T-helper 17 cell (primary cell): ENCODE measurements at places on chromosomes 6 and 20.

DNA sequence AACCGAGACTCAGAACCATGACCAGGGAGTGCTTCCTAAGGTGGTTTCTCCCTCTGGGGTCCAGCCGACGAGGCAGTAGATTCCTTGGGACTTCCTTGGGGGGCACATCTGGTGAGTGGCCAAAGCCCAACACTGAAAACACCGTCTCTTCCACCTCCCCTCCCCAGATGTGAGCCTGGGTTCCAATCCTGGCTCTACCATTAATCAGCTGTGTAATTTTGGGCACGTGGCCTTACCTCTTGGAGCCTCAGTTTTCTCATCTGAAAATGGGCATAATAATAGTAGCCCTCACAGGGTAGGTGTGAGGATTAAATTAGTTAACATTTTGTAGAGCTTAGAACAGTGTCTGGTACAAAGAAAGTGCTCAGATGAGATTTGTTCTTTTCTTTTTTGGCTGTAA lies 5.5 kb downstream of the FAM110A start:
- no peak for DNase-seq

DNA sequence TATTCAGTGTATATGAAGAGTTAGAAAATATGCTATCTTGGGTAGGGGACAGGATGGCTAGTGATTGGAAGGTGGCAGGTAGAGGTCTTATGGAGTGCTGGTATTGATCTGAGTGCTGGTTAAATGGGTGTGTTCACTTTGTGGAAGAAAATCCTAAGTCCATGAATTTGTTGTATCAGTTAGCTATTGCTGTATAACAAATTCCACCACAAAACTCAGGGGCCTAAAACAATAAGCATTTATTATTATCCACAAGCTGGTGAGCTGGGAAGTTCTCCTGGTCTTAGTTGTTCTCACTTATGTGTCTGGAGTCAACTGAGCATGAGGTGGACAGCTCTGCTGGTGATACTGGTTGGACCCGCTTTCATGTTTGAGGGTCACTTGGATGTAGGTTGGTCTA lies 212.2 kb upstream of the PLCB4 start:
- DNase-seq, result no peak

GRCh38 chr6:67506352-67506751 lies 1128.7 kb upstream of the ADGRB3 start:
- DNase-seq, result no peak

DNA sequence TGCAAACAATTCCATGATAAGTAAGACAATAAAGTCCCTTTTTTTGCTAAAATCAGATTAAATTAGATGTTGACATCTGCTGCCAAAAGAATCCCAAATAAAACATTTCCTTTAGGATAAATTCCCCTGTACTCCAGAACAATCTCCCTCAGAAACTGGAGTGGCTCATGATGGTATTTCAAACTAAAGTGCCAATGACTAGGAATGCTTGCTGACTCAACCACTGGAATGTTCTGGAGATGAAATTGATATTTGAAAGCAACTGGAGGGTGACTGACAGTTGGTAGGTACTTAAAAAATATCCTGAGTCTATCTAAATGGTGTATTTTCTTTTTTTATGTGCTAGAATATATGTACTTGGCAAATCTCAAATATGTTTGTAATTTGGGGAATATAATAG lies 350.1 kb upstream of the TSHZ2 start:
- no peak for DNase-seq
